NCI-H187 treated with DMSO at 0.1 percent for 48 hours (cell line): ENCODE measurements at places on chromosomes 6 and 20.
A peak's percentile ranks its signal among the peaks of the same experiment; 100 is the strongest.

GRCh38 chr6:163620670-163621330 lies 206.3 kb downstream of the QKI start:
- no peak for DNase-seq

DNA sequence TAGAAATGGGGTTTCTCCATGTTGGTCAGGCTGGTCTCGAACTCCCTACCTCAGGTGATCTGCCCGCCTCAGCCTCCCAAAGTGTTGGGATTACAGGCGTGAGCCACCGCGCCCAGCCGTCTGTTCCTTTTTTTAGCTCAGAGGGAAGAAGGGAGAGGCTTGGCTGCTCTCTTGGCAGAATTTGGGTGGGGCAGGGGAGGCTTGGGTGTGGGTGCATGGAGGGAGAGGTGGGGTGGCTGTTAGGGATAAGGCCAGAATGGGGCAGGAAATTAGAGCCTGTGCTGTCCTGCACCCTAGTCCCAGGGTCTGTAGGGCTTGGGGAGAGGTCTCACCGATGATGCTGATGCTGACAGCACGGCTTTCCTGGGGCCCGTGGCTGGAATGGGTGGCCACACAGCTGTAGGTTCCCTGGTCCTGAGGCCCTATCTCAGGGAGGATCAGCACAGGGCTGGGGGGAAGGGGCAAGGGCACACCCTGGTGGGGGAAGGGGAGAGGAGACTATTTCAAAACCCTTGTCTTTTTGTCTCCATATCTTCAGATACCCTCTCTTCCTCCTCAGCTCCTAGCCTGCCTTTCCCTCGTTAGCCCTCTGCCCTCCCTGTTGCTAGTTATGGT lies 2.0 kb downstream of the AGER start:
- DNase-seq, result no peak

DNA sequence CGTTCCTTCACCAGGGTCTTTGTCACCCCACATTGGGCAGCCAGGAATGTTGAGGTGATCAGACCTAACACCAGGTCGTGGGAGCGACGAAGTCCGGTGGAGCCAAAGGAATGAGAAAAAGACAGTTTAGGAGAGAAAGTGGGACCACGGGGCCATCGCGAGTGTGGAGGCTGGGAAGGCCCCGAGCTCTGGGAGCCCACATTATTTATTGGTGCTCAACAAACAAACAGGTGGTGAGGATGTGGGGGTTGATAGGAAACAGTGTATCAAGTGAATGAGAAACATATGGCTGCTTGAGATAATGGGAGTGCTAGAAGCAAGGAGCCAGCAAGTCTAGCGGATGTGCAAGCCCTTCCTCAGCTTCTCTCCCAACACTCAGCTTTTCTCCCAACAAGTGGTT lies 287.1 kb upstream of the SGK1 start:
- no peak for DNase-seq

DNA sequence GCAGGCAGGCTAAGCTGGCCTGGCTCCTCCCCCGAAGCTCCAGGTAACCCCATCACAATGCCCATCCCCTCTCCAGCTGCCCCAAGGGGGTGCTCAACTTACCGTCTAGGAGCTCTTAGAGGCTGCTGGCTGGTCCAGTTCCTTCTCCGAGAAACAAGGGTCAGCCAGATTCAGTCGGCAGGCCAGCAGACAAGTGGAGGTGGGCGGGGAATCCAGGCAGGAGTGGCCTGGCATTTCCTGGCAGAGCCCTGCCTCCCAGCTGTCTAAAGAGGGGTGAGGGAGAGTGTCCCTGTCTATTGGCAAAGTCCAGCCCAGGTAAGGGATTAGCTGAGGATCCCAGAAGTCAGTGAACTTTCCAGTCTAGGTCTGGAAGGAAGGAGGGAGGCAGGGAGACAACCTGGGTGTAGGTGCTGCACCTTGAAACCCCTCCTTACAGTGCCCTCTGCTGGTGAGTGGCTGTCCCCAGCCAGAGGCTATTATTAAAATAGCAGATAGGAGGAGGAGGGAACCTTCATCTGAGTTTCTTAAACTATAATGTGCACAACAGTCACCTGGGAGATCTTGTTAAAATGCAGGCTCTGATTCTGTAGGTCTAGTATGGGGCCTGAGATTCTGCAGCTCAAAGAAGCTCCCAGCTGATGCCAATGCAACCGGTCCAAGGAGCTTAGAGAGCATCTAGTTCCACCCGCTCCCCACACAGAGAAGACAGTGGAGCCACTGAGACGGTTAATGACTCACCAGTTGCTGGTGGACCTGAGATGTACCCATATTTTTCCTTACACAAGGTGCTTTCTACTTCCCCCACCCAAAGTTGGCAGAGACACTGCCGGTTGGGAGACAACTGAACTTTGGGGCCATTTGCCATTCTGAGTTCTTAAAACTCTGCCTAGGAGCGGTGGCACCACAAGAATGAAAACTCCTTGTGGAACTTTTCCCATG lies at the start of gene UNC5CL:
Gene UNC5CL (minus strand): TSS at position 162 of the 939 bp plus-strand sequence. CDS start 4,147 bp downstream, outside the sequence.
- DNase-seq, result no peak

- DNase-seq, result no peak
Observed at GRCh38 chr20:9311132-9311531, 203.3 kb upstream of the LAMP5 start.

GRCh38 chr6:53530346-53530745 lies 14.6 kb downstream of the GCLC start:
- no peak for DNase-seq

DNA sequence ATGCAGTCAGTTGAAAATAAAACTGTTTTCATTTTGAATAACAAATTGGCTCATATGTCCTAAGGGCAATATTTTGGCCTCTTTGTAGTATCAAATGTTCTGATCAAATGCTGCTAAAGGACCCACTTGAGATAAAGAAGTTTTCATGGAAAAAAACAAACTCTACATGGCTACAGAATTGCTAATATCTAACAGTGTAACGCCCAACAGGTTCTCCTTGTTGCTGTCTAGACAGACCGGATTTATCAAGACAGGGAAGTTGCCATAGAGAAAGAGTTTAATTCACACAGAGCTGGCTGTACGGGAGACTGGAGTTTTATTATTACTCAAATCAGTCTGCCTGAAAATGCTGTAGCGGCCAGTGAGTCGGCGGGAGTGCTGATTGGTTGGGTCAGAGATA lies 19.4 kb upstream of the MAN1A1 start:
- no peak for DNase-seq

DNA sequence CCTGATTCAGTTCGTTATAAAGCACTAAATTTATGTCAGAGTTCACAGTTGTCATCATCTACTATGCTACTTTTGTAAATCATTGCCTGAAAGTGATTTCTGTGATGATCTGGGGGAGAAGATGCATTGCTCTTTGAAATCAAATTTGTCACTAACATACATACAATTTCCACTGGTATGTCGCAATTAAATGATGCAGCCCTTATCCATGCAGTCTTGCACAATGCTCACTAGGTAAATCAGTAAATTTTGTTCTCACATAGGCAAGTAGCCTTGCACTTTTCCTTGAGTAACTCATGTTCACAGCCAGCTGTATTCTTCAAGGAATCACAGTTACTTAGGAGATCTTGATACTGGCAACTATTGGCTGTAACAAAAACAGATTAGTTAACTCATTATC lies 20.8 kb downstream of the CRISP2 start:
- no peak for DNase-seq

GRCh38 chr6:2477666-2478065 lies 232.3 kb upstream of the GMDS start:
- DNase-seq, result no peak

- peak; percentile 8 for DNase-seq
Observed at GRCh38 chr6:158686311-158686710, 36.5 kb downstream of the SYTL3 start.

- no peak for DNase-seq
Observed at GRCh38 chr6:105622226-105622625, 219.3 kb upstream of the PREP start.

DNA sequence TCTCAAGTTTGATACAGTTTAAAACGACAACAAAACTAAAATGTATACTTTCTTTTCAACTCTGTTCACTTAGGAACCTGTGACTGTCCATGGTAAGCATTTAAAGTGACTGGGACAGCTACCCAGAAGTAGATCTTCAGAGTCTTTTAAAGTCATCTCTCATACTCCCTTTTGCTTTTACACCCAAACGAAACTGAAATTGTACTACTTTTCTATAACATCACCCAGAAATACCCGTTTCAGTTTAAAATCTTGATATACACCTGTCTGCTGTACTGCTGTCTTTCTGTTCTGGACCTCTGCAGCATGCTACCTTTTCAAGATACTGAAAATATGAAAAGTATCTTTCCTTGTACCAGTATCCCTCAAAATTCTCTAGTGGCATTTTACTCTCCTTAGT lies 170.4 kb upstream of the THEMIS start:
- no peak for DNase-seq

DNA sequence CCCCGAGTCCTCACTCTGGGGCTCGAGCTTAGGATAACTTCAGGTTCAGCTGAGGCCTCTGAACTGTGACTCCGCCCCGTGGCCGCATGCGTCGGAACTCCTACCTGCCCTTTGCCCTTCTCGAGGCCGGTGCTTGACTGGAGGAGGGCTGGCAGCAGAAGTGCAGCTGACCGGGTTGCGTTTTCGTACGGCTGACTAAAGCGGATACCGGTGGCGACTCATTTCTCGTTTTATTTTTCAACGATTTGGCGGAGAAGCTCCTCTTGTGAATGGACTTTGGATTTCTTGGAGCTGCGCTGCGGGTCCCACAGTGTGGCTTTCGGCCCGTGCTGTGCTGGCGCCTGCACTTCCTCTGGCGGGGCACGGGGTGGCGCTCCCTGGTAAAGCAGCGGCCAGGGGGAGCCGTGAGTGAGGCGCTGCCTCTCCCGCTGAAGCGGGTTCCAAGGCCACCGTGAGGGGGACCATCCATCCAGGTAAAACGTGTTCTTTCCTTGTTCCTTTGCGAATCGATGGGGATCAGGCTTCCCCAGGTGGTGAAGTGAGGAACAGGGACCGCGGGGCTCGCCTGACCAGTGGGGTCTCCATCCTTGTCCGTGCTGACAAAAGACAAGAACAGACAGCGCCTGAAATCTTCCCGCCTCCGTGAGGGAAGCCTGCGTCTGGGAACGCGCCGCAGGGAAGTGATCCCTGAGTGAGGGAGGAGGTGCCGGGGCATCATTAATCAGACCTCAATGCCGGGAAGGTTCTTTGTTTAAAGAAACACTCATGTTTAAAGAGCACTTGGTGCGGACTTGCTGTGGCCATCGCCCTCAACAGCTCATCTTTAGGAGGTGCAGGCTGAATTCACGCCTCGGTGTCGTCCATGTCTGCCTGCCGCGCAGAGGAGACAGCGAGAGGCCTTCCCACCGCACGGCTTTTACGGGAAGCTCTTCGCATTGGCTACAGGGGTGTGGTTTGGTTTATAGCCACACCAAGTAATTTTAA lies 38.8 kb downstream of the ERMARD start:
- peak; percentile 26 for DNase-seq

GRCh38 chr6:162856885-162857284 lies 129.1 kb downstream of the PACRG start:
- no peak for DNase-seq

- DNase-seq, result no peak
Observed at GRCh38 chr20:6814945-6815344, 47.5 kb downstream of the BMP2 start.

DNA sequence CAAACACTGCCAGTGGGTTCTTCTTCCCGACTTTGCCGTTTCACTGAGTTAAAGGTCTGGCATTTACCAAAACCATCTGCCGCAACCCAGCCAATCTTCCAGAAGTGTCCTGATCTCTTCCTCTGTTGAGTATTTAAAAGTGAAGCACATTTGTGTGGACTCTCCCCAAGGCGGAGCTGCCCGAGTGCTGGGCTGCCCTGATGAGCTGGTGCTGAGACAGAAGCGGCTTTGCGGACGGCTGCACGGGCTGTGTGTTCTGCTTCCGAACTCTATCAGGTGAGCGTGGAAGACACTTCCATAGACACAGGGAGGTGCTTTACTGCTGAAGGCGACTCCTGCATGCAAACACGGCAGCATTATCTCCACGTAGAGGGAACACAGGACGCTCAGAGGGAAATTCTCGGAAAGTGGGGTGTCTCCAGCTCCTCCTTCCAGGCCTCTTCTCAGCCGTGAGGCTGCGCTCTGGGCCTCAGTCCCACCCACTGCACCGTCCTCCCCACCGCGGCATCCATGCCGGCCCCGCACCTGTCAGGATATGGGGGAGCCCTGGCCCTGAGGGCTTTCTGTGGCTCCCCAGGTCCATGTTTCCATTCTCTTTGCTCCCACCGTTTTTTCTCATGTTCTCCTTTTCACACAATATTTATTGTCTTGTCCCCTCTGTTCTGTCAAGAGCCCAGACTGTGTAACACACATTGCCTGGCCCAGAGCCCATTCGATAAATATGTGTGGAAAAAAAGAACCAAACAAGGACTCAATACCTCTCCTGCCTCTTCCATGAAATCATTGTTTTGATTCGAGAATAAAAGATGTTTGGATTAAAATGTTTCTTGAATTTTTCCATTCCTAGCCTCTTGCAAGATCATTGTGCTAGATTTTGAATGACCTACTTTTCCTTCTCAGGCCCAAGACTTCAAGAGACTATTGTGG lies 205.1 kb downstream of the DLL1 start:
- no peak for DNase-seq

GRCh38 chr20:32536851-32537656 lies 48.1 kb downstream of the NOL4L start:
- peak; percentile 50 for DNase-seq
